ENCODE measurements at places on chromosomes 16 and 17.
A peak's percentile ranks its signal among the peaks of the same experiment; 100 is the strongest.

GRCh38 chr17:61436273-61436672 is 15.9 kb upstream of the TBX4 start:
- no peak for DNase-seq

GRCh38 chr16:83211711-83212110 is 584.9 kb downstream of the CDH13 start:
- DNase-seq = no peak

- no peak for DNase-seq
Measured at GRCh38 chr17:7290685-7291084, 3.8 kb downstream of the YBX2 start.

DNA sequence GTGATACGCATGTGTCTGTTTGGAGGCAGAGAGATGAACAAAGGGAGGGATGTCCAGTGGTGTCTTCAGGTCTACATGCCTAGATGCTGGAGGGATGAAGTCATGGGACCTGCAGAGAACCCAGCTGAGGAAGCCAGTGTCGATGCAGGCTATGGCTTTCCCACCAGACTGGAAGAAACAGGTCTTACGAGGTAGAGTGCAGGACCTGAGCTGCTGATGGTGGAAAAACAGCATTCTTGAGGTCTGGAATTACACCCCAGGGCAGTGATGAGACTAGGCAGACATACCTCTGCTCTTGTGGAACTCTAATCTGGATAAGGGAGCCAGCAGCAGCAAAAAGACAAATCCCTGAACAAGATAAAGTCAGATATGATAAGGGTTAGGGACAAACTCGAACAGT is 37.4 kb downstream of the ARSG start:
- no peak for DNase-seq

DNA sequence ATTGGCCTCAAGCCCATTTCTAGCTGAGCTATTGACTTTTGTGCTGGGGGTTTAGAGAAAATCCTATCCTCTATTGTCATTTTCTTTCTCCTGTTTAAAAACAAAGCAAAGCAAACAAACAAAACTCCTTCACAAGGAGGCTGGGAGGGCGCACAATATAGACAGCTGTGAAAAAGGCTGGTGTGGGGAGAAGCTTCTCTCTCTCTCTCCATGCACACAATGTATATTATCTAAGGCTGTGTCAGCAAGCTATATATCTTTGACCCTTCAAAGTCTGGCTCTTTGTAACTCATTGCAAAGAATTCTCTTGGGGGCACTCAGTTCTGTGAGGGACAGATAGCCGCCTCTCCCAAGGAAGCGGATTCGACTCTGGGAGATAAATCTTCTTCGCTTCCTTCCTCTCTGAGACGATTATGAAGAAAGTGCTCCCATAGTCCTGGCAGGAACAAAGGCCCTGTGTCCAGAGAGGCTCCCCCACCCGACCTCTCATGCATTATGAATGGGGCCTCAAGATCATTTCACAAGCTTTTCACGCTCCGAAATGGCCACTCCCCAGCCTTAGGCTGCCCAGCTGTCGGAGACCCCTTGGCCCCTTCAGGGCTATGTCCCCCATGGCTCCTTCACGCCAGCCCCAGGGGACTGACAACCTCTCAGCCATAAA is 33.2 kb upstream of the MEAK7 start:
- no peak for DNase-seq

DNA sequence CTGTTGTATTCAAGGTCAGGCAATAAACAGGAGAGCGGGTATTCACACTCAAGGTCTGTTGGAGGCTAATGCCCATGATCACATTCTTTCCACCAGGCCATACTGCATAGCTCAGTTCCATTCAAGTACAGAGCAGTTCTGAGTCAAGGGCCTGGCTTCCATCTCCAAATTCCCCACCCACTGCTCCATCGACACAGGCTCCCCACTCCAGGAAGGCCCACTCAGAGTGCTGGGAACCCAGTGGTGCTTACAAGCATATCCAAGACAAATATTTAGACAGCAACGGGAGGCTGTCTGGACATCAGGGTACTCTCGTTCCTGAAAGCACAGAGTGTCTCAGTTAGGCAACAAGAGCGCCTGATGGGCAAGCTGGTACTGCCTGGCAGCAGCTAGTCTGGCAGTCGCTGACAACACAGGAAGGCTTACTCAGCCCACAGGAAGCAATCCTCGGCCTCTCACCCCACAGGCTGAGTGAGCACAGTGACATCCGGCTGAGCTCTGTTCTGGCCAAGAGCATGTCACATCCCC is 40.9 kb downstream of the RFFL start:
- DNase-seq = peak; percentile 83

GRCh38 chr17:27504188-27504995 is 48.1 kb downstream of the KSR1 start:
- no peak for DNase-seq

DNA sequence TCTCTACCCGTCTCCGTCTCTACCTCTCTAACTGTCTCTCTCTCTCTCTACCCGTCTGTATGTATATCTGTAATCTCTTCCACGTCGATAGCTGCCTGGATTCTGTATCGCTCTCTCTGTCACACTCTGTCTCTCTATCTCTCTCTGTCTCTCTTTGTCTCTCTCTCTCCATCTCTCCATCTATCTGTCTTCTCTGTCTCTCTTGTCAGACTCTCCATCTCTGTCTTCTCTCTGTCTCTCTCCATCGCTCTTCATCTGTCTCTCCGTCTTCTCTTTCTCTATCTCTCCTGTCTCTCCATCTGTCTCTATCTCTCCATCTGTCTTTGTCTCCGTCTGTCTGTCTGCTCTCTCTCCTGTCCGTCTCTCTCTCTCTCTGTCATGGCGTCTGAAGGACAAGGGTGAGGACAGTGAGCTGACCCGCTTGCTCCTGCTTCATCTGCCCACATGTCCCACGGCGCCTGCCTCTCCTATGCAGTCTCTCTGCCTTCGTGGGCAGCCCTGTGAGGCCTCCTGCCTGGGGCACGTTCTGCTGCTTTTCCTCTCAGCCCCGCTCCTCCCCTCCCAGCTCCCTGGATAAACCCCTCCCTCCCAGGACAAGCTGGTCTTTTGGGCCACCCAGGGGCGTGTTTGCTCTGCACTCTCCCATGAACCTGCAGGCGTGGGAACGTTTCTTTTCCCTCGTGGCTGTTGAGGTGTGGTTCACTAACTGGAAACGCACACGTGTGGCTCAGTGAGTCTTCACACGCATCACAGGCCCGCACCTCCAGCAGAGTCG is 18.9 kb downstream of the ACSF3 start:
- no peak for DNase-seq

- DNase-seq = no peak
Measured at GRCh38 chr16:79372503-79373184, 227.9 kb downstream of the MAF start.
